ENCODE measurements at places on chromosomes 16 and 17.

DNA sequence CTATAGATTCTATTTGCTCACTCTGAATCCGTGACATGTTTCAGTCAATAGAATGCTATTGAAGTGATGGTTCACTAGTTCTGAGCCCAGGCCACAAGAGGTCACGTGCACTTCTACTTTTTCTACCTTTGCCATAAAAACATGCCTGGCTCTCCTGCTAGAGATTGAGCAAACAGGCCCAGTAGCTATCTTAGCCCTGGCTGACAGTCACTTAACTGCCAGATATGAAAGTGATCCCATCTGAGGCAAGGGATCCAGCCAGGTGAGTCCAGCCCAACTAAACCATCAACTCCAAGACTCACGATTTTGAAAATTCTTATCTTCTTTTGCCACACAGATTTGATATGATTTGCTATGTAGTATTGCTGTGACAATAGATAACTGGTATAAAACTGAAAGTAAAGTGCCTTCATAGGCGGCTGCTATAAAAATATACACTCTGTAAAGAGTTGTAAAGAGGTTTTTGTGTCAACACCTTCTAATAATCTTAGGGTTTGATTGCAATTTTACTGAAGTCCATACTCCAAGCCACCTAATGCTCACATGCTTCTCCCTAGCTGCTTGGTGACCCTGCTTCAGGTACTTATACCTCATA lies 937.7 kb upstream of the SOX9 start:
- DNase-seq: no peak

GRCh38 chr16:9463461-9463860 lies 372.0 kb downstream of the HAPSTR1 start:
- DNase-seq: no peak

DNA sequence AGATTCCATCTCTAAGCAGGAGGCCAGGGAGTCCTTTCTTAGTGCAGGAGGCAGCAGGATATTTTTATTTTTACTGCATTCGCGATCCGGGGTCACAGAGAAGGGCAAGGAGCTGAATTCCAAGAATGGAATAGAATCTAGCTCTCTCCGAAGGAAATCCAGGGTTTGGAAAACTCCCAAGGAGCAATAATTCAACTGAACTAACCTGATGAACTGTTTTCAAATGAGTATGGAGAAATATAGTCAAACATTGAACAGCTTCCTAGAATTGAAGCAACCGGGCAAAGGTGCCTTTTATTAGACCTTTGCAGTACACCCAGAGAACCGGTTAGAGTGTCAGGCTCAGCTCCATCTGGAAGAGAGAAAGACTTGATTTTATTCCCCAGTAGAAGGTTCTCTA lies 120.7 kb upstream of the MAF start:
- no peak for DNase-seq

- DNase-seq: no peak
Measured at GRCh38 chr17:9850151-9850550, 24.4 kb downstream of the GLP2R start.

DNA sequence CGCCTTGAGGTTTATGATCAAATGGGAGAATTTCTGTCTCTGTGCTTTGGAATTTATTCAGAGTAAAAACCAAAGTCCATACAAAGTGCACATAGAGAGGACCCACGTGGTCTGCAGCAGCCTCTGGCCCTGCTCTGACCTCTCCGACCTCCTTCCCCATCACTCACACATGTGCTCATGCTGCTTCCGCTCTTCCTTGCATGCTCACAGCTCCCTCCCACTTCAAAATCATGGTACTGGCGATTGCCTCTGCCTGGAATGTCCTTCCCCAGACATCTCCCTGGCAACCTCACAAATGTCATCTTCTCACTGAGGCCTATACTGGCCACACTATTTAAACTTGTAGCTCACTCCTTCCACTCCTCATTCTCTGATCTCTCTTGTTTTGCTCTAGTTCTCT lies 418.0 kb downstream of the CA10 start:
- DNase-seq: no peak

DNA sequence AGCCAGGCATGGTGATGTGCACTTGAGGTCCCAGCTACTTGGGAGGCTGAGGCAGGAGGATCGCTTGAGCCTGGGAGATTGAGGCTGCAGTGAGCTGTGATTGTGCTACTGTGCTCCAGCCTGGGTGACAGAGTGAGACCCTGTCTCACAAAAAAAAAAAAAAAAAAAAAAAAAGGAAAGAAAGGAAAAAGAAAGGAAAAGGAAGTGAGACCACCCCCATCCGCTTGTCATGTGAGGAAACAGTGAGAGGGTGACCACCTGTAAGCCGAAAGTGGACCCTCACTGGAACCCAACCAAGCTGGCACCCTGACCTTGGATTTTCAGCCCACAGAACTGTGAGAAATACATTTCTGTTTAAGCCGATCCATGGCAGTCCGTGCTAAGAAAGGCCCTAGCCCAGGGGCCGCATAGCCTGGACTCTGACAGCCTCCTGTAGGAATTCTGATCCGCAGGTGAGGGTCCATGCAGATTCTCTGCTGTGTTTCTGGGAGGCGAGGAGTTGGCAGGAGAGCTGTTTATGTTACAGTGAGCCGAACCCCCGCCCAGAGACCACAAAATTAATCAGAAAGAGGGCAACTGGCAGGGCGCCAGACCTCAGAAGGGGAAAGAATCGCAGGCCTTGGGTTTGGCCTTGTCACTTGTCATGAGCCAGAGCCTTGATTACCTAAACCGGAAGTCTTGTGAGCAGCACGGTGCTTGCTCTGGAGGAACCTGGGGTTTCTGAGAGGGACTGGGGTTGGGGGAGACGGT lies 945 bp downstream of the SGSH start:
- DNase-seq: peak; percentile 23

DNA sequence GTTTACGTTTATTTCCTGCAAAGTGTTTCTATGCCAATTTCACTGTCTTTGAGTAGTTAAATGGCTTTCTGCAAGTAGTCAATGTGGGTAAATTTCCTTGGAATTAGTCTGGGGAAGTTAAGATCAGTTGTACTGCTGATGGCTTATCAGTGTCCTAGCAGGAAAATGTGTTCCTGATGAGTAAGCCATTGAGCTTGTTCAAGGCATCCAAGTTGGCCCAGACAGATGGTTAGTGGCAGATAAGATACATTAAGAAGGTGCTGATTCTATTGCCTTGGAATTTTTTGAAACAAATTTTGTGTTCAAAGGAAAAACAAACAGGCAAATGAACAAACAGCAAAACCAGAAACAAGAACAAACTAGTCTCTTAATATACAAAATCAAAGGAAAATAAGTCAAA lies 258.4 kb downstream of the MAP2K6 start:
- no peak for DNase-seq

- no peak for DNase-seq
Measured at GRCh38 chr16:4574919-4575705, 19.0 kb downstream of the C16orf96 start.

GRCh38 chr16:11104168-11105037 lies 151.6 kb downstream of the SOCS1 start:
- no peak for DNase-seq

DNA sequence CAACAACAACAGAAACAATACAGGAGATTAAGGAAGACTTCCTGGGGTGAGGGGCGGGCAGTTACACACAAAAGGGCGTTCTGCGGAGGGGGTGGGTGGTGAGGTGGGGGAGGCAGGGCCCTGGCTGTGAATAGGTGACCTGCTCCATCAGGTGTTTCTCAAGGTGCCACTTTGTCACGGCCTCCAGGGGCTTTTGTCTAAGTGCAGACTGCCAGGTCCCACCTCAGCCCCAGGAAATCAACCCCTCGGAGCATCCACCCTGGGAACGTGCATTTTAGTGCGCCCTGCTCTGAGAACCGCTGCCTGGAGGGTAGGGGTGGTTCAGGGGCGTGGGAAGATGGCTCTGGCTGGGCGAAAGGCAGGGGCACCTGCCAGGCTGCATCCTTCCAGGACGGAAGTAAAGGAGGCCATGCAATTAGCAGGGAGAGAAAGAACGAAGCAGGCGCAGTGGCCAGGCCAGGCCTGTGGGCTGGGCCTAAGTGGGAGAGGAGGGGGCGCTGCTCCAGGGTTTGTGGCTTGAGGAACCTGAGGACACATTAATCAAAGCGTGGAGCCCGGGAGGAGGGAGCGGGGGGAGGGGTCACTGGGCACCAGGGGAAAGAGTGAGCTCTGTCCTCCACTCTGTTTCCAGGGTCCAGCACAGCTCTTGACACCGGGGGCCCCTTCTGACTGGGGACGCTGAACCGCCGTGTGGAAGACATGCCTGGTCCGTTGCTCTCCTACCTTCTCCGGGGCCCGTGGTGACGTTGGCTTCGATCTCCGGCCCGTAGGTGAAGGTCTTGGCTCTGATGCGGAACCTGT lies 49.4 kb upstream of the CDC42EP4 start:
- DNase-seq: no peak

GRCh38 chr17:43398724-43399595 lies at the start of gene ARL4D:
TSS of gene ARL4D (plus strand) at chr17:43398993. CDS start at chr17:43399733, 740 bp downstream.
- peak; percentile 85 for DNase-seq

- DNase-seq: no peak
Measured at GRCh38 chr17:48127371-48128051, 19.9 kb downstream of the SNX11 start.

GRCh38 chr17:44338702-44339101 lies 6.4 kb upstream of the GRN start:
- DNase-seq: no peak

GRCh38 chr16:14392960-14393359 lies 237.1 kb downstream of the PARN start:
- DNase-seq: no peak

DNA sequence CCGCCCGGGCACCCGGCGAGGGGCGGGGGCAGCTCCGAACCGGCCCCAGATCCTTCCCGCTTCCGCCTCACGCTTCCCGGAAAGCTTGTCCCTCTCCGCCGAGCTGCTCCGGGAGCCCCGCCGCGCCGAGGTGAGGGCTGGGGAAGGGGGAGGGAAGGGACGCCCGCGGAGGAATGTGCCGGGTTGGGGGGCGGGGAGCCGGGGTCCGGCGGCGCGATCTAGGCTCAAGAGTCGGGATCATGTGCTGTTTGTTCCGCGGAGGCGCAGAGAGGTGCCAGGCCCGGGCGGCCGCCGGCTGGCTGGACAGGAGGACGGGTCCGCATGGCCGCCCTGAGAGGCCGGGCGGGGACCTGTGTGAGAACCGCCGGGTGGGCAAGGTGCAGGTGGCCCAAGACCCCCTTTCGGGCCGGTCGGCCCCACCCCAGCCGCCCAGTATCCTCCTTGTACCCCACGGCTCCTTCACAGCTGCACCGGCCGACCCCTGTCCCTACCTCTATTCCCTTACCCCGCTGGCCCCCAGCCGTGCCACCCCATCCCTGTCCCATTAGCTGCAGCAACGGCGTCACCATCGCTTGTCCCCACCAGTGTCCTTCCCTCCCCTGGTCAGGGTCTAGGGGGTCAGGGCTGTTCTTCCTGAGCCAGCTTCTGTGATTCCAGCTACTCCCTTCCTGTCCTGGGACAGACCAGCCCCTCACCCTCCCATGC lies 429 bp downstream of the KIF1C start:
- DNase-seq: peak; percentile 56

GRCh38 chr17:37458805-37459204 lies 30.9 kb upstream of the DUSP14 start:
- DNase-seq: no peak

DNA sequence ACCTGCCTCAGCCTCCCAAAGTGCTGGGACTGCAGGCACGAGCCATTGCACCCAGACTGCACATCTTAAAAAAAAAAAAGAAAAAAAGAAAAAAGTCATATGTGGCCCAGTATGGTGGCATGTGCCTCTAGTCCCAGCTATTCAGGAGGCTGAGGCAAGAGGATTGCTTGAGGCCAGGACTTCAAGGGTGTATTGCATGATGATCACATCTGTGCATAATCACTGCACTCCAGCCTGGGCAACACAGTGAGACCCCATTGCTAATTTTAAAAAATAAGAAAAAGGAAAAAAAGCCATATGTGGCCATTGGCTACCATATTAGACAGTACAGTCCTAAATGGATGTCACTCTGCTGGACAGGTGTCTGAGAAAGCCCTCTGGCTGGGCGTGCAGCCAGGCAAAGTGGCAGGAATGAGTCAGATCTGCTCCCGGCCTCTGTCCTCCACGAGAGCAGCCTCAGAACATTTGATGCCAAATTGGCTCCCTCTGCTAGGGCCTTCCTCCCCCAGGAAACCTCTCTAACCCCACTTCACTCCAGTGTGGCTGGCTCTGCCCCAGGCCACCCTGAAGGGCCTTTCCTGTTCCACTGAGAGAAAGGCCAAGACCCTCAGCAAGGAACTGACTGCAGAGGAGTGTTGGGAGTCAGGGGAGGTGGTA lies 14.7 kb downstream of the CA7 start:
- DNase-seq: no peak

- no peak for DNase-seq
Measured at GRCh38 chr16:1363501-1364041, 11.8 kb downstream of the GNPTG start.

DNA sequence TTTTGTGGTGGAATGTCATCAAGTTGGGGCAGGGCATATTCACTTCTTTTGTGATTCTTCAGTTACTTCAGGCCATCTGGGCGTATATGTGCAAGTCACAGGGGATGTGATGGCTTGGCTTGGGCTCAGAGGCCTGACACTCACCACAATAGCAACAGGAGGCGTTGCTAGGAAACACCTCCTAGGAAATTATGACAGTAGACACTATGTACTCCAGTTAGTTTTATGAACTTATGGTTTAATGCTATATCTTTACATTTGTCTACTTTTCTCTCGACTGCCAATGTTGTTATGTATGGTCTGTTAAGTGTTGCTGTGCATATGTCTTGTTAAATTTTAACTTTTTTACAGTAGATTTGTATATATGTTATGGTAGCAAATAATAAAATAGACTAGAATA lies 788.7 kb upstream of the GOT2 start:
- DNase-seq: no peak

DNA sequence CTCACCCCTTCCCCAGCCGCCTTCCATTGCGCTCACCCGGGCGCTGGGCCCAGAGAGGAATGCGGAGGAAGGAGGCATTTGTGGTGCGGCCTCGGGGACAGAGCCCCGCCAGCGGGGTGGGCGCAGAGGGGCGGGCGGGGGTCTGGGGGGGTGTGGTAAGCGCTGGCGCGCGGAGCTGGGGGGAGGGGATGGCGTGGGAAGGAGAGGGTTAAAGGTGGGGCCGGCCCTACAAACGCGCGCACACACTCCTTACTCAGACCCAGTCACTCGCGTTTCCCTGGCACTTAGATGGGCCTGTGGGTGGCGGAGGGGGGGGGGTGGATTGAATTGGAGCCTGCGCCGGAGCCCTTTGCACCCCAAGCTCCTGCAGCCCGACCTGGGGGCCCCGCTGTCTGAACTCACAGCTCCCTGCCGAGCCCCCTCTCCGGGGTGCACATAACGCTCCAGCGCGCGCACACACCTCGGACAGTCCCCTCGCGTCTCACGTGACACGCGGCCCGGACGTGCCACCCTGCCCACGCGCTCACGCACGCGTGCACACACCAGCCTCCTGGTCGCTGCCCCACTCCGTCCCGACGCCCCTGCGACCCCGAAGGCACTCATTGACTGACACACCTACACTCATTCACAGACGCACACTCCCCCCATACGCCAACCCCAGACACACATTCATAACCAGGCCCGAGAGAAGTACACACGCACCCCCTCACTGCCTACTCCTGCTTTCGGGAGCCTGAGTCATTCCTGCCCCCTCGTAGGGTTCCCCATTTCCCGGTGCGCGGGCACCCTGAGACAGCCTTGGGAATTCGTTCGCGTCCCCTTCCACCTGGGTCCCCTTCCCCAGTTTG lies 844 bp downstream of the TBKBP1 start:
- peak; percentile 81 for DNase-seq
